AG04450 (cell line): ENCODE measurements at places on chromosomes 1 and 21.

GRCh38 chr21:42107177-42107880 lies 36.2 kb downstream of the UMODL1 start:
- DNase-seq: no peak

DNA sequence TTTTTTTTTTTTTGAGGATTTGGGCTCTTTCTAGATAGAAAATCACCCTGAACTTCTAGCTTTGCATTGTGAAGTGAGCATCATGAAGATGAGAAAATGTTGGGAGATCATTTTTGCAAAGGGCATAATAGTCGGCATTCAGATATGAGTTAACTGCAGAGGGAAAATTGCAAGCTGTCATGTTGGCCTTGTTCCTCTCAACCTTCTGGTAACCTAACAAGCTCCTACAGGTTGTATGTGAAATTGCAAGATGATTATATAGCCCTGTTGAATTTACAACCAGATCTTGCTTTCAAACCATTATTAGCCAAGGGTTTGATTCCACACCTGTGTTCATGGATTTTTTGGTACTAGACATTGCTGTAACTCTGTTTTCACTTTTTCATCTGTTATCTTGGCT lies 2.2 kb downstream of the ELOA start:
- DNase-seq: no peak

DNA sequence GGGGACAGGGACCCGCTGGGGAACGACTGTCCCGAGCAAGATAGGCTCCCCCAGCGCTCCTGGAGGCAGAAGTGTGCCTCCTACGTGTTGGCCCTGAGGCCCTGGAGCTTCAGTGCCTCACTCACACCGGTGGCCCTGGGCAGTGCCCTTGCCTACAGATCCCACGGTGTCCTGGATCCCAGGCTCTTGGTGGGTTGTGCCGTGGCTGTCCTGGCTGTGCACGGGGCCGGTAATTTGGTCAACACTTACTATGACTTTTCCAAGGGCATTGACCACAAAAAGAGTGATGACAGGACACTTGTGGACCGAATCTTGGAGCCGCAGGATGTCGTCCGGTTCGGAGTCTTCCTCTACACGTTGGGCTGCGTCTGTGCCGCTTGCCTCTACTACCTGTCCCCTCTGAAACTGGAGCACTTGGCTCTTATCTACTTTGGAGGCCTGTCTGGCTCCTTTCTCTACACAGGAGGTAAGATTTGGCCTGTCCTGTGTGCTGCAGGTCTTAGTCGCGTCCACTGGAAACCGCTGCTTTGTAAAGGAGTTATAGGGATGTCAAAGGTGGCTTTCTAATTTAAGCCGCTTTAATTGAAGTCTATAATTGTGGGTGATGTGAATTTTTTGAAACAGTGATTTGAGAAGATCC lies 717 bp downstream of the UBIAD1 start:
- no peak for DNase-seq

DNA sequence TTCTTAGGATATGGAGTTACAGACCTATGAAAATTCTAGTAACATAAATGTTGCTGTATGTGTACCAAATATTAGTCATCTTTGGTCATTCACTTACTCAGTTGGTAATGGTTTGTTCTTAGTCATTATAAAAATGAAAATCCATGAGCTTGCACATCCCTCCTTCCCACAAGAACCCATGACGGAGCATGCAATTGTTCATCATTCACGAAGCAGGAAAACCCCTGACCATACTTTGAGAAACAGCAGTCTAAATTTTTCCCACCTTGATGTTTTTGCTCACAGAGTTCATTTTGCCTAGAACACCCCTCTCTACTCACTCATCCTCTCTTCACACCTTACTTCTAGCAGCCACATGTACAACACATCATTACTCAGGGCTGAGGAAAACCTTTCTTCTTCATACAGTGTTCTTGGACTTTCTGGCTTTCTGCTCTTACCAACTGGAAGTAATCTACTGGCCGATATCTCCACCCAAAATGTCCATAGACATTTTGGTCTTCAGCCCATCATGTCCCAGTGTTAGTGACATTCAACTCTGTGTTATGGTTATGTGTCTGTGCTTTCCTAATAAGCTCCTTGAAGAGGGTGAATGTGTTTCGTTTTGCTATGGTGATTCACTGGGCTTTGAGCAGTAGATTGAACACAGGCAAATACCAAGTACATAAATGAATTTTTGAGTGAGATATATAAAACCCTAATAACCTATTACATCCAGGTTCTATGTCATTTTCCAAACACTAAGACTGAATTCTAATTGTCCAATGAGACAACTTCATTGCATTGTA lies 189.9 kb downstream of the ZC3H11B start:
- peak; percentile 16 for DNase-seq

DNA sequence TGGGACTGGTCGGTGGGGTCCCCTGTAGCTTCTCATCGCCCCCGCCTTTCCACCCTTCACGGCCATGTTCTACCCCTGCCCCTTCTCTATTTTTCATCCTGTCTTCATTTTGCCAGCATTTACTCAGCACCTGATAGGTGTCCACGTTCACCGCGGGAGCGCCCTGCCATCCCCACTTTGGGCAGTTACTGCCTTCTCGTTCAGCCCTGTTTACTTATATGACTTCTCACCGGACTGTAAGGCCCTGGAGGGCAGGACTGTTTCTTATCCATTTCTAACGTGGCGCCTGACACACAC lies 380 bp downstream of the MFN2 start:
- no peak for DNase-seq

DNA sequence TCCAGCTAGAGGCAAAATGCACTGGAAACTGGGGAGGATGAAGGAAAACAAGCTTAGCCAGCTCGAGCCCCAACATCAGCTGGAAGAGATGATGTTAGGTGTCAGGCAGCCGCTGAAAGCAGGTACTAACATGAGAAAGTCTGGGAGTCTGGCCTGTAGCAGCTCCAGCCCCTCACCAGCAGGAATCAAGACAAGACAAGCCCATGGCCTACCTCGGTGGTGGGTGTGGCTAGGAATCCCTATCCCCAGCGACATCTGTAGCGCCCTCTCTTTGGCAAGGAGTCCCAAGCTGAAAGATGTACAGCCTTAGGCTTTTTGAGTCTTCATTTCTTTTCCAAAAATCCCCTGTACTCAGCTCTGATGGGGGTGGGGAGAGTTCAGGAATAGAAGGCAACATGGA lies 2.6 kb downstream of the DLGAP3 start:
- DNase-seq: no peak

- no peak for DNase-seq
These were observed 414.0 kb downstream of the PRDM2 start for GRCh38 chr1:14113841-14114567.

DNA sequence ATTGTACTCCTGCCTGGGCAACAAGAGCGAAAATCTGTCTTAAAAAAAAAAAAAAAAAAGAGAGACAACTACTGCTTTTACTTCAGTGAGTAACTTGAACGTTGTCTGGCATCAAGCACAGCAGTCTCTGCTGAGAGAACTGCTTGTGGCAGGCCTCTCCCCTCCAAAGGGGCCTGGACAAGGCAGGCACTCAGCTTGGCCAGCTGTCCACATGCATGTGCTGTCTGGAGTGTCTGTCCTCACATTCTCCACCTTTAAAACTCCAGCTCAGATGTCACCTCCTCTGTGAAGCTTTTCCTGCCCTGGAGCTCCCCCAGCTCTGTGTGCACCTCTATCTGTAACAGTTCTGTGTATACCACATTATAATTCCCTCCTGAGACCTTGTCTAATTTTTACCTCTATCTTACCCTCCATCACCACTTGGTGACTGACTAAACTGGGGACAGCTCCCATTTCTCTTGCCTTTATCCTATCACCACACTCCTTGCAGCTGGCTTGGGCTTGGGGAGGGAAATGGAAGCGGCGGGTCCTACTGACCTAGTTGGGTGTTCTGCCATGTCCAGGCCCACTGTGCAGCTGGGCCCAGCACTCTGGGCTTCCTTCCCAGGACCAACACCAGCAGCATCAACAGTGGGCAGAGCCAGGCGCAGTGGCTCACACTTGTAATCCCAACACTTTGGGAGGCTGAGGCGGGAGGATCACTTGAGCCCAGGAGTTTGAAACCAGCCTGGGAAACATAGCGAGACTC lies 71.4 kb upstream of the ARTN start:
- DNase-seq: no peak

DNA sequence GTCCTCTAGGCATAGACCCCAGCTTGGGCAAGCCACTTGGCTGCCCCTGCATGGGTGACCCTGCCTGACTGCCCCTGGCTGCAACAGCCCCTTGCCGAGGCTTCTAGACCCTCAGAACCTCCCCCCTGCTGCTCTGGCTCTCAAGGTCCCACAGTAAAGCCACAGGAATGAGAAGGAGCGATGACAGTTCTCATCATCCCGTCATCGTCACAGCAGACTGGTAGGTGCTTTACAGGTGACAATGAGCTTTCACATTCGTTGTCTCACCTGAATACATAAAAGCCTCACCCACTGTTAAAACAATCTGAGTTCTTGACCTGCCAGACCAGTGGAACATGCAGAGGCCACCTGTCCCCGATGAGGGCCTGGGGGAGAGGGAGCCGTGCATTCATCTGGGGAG lies 36.0 kb upstream of the GPR157 start:
- DNase-seq: no peak

DNA sequence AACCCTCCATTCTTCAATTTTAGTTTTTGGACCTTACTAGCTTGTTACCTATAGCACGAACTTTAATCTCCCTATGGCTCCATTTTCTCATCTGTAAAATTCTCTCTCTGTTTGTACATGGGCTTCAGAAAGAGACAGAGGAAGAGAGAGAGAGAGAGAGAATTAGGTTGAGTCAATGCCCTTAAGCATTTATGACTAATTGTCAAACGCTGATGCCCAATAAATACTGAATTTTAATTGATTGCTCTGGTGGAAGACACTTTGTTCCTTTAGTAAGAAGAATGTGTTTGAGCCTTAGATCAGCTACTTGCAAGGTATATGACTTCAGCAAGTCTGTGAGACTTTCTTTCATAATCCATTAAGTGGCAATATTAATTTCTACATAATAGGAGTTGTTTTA lies 743.1 kb upstream of the ADGRL4 start:
- no peak for DNase-seq

DNA sequence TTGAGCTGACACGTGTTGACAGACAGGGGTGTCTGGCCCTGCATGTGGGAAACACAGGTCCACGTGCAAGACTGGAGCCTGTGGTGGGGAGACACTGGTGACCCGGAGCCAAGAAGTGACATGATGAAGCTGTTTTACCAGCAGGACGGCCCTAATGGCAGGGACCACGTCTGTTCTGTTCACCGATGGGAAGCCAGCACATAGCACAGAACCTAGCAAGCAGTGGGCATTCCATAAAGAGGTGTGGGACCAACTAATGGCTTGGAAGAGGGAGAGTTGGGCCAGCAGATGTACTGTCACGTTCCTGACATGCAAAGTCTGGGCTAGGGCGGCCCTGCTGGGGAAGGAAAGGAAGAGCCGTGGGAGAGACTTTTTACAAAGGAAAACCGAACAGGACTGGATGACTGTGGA lies 15.3 kb downstream of the NAV1 start:
- DNase-seq: no peak

DNA sequence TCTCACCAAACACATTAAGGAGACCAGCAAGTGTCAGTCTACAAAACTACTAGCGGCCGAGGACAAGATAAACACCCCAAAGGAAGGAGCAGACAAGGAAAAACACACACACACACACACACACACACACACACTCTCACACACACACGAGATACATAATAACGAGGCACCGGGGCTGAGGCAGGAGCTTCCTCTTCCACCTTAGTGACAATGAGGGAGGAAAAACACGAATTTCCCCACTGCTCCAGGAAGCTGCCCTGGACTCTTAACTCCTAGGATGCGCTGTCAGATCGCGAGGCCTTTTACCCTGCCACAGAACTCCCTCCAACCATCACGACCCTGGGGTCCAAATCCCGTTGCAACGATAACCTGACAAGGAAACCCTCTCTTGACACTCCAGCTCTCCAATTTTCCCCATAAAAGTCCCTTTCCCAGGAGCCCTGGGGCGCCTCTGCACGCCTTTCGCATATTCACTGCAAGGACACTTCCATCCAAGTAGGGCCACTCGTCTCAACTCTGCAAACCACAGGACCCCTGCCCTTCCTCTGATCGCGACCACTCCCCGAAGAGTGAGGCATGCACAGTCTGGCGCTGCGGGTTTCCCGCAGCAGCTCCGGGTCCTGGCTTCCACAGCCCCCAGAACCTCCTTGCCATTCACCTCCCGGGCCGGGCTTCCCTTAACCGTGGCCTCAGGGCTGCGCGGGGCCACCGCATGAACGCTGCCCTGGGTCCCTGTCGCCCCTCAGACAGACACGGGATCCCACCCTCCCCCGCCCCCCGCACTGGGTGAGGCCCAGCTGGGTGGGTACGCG lies 581 bp downstream of the ETV3 start:
- no peak for DNase-seq

DNA sequence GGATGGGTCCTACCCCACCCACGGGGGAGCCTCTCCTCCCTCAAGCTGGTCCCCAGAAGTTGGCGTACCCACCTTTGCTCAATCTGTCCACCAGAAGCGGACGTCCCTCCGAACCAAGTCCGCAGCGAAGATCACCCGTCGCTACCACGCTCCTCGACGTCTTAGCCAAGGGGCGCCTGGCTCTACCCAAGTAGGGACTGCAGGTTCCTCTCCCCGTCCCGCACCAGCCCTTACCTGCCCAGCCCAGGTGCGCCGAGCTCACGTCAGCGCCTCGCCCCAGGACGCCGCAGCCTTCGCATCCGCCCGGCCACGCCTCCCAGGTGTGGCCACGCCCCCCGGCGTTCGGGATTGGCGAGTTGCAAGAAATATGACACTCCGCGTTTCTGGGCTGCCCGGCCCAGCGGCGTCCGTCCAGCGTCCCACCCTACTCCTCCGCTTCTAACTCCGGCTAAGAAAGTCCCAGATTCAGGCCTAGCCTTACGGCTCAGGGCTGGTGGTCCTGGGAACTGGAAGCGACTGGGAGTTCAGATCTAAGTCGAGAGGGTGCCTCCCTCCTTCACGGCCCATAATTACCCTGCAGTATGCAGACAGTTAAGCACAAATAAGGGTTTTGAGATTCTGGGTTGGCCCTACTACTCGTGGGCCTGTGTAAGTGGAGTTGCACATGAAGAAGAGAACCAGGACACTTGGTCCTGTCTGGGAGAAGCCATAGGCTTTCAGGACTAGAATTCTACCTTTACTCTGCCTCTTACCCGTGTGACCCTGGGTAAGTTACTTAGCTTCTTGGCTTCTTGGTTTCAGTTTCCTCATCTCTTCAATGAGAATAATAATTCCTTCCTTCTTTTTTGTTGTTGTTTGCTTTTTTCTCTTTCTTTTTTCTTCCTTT lies at the start of gene IRF6:
Gene IRF6, minus strand, starts transcription at position 268 of the 886 bp plus-strand sequence. CDS start 4,729 bp downstream, outside the sequence.
- no peak for DNase-seq

DNA sequence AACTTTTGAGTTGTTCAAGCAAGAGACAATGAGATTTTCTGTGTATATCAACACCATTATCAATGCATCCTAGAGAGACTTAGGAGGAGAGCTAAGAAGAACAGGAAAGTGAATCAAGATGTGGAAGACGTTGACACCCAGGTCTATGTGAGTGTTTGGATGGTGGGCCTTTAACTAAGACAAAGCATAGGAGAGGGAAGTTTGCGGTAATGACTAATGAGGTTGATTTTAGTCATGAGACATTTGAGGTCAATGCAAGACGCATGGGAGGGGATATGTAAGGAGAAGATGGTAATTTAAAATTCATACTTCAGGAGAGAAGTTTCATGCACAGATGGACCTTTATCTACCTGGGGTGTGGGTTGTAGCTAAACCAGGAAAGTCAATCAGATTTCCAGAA lies 269.6 kb downstream of the VAV3 start:
- no peak for DNase-seq

GRCh38 chr1:247411621-247412327 lies 4.2 kb upstream of the NLRP3 start:
- no peak for DNase-seq
